ENCODE measurements at places on chromosomes 3 and 15.

GRCh38 chr15:61818801-61819200, 241.4 kb downstream of the VPS13C start:
- no peak for DNase-seq

- no peak for DNase-seq
Observed at GRCh38 chr3:184788751-184789150, 23.2 kb upstream of the VPS8 start.

DNA sequence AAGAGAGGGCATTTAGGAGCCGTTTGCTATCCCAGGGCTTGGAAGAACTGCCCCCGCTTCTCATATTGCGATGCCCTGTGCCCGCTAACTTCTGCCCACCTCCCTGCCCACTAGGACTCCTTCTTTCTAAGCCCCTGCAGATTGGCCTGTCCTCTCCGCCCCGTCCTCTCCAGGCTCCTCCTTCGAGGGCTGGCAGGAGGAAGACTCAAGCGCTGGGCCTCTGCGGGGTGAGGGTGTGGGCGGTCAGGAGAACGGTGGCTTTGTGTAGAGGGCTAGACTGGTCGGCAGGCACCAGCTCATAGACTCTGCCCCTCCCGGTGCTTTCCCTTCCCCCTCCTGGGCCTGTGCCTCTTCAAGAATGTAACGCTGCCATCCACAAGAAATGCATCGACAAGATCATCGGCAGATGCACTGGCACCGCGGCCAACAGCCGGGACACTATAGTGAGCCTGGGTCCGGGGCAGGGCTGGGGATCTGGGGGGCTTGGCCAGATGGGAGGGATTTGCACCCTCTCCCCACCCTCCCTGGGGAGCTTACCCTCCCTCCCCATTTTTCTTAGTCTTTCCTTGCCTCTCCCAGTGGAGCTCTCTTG, 21.9 kb downstream of the PRKCD start:
- DNase-seq, result no peak

DNA sequence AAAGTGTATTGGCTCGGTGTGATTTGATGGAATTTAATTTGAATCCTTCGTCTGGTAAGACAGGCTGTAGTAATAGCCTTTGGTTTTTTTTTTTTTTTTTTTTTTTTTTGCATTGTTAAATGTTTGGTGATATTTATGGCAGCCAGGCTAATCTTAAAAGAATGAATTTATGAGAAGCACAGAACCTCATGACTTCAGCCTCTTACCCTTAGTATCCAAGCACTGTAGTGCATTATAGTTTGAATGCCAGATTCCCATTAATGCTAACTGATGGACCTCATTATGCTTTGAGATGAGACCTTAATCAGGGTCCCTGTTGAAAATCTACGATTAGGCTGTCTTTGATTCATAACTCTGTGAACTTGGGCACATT, 110.6 kb upstream of the SAMMSON start:
- no peak for DNase-seq
